ENCODE measurements at places on chromosomes 1 and 21. TPM values are rescaled to one million over a fixed set of nuclear protein-coding genes. Genes with fewer than 3 reads are reported as not detected.
A peak's percentile ranks its signal among the peaks of the same experiment; 100 is the strongest.

DNA sequence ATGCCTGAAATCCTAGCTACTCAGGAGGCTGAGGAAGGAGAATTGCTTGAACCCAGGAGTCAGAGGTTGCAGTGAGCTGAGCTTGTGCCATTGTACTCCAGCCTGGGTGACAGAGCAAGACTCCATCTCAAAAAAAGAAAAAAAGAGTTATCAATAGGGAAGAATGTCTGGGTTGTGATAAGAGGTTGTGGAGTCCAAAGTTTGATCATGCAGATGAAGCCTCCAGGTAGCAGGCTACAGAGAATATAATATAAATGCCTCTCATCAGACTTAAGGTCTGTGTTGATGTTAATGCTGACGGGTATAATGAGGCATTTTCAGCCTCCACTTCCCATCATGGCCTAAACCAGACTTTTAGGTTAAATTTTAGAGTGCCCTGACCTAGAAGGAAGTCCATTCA, 24.6 kb downstream of the TLR5 start:
- no peak overlapping the region for H3K4me3 ChIP-seq
- no peak overlapping the region for H3K27ac ChIP-seq
- H3K36me3 ChIP-seq, result no peaks in the 10 kb centered on the region

DNA sequence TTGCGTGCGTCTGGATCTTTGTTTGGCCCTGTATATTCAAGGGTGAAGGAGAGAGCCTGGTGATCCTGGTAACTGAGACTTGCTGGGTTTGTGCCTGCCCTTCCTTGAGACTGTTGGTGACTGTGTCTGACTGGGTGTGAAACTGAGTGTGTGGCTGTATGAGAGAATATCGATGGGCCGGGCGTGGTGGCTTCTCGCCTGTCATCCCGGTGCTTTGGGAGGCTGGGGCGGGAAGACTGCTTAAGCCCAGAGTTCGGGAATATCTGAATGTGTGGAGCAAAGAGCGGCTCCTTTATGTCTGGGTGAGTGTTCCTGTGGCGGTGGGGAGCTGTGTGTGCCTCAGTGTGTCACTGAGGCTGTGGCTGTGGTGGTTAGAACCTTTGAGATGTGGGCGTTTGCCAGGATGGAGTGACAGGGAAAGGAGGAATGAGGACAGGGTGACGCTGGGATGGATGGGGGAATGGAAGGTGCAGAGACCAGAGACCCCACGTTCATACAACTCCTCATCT, 2.7 kb upstream of the MARCKSL1 start:
- H3K4me1 ChIP-seq, result peaks cover 30% of the 10 kb centered on the region
- DNase-seq, result peak; percentile 54
- no peaks in the 10 kb centered on the region for H3K27me3 ChIP-seq
- H3K4me3 ChIP-seq, result no peak overlapping the region

- peak; percentile 75 for DNase-seq
- H3K4me3 ChIP-seq, result no peak overlapping the region
Observed at GRCh38 chr1:203692565-203693470, 66.2 kb downstream of the ATP2B4 start.

Gene CCDC17
- total RNA-seq, result 9.5 TPM

Gene FAM72C
- total RNA-seq, result not detected

- no peaks in the 10 kb centered on the region for H3K27me3 ChIP-seq
- no peak overlapping the region for H3K27ac ChIP-seq
- peaks cover 11% of the 10 kb centered on the region for H3K4me1 ChIP-seq
- no peak overlapping the region for H3K4me3 ChIP-seq
Observed at GRCh38 chr1:206678490-206678889, 6.2 kb upstream of the MAPKAPK2 start.

Gene C1orf87
- total RNA-seq, result not detected

DNA sequence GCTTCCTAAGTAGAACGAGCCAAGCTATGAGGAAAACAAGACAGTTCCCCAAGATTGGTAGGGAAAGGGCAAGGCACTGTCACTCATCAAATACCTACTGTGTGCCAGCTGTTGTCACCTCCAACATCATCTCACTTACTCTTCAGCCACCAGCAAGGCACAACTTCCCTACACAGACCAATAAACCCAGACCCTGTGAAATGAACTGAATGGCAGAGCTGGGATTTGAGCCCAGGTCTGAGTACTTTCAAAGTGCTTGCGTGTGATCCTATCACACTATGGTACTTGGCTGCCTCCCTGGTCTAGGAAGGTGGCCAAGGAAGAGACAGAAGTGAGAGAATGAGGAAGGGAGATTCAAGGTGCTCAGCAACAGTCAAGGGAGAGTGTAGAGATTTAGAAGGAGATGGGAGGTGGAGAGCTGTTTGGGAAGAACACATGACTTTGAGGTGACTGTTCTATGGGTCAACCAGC, 16.7 kb upstream of the TRIM63 start:
- no peaks in the 10 kb centered on the region for H3K36me3 ChIP-seq
- H3K4me3 ChIP-seq, result no peak overlapping the region
- H3K27ac ChIP-seq, result no peak overlapping the region
- peaks cover 21% of the 10 kb centered on the region for H3K27me3 ChIP-seq

- peak overlapping the region; percentile 95 for H3K4me3 ChIP-seq
- peaks cover 25% of the 10 kb centered on the region for H3K27me3 ChIP-seq
- DNase-seq, result peak; percentile 8
- no peaks in the 10 kb centered on the region for H3K36me3 ChIP-seq
- peaks cover 21% of the 10 kb centered on the region for H3K4me1 ChIP-seq
Observed at GRCh38 chr1:35642471-35642955, 1.2 kb upstream of the PSMB2 start.

- no peak for DNase-seq
- H3K27ac ChIP-seq, result no peak overlapping the region
- H3K27me3 ChIP-seq, result no peaks in the 10 kb centered on the region
- no peaks in the 10 kb centered on the region for H3K4me1 ChIP-seq
Observed at GRCh38 chr1:63603810-63604209, 10.6 kb downstream of the PGM1 start.

DNA sequence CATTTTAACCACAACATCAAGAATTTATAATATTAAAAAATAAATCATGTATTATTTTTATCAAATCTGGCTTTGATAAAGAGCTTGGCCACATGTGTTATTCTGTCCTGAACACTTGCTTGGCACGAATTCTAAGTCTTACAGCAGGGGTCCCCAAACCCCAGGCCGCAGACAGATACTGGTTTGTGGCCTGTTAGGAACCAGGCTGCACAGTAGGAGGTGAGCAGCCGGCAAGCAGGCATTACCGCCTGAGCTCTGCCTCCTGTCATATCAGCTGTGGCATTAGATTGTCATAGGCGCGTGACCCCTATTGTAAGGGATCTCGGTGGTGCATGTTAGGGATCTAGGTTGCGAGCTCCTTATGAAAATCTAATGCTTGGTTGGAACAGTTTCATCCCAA, 127.6 kb upstream of the IVNS1ABP start:
- H3K4me1 ChIP-seq, result no peaks in the 10 kb centered on the region
- H3K27me3 ChIP-seq, result no peaks in the 10 kb centered on the region
- no peaks in the 10 kb centered on the region for H3K36me3 ChIP-seq
- no peak overlapping the region for H3K27ac ChIP-seq
- DNase-seq, result no peak

DNA sequence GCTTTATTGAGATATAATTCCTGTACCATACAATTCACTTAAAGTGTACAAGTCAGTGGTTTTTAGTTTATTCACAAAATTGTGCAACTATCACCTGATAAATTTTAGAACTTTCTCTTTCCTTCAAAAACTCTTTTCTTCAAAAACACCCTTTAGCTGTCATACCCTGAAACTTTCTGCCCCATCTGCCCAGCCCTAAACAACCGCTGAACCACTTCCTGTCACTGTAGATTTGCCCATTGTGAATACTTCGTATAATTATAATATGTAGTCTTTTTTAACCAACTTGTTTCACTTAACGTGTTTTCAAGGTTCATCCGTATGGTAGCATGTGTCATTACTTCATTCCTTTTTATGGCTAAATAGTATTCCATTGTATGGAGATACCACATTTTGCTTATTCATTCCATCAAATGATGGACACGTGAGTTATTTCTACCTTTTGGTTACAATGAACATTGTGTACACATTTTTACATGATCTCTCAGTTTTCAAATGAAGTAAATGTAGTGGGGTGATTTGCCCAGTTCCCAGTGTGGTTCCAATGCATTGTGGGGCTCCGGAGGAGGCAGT, 37.9 kb downstream of the WNT4 start:
- no peak overlapping the region for H3K27ac ChIP-seq
- peaks cover 1% of the 10 kb centered on the region for H3K36me3 ChIP-seq
- no peak overlapping the region for H3K4me3 ChIP-seq
- no peak for DNase-seq

DNA sequence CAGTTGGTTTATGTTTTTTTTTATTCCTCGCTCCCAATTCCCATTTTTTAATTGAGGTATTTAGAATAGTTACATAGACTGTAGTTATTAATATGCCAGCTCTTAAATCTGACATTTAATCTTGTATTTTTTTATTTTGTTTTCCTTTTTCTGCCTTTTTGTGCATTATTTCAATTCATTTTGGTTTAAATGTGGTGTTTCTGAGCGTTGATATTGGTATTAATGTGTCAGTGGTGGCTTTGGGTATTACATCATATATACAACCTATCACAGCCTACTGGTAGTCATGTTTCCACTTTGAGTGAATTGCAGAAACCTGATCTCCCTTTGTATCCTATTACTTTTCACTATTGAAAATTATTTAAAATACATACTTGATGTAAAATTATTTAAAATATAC, 1027.3 kb downstream of the KCNT2 start:
- H3K4me3 ChIP-seq, result no peak overlapping the region
- H3K27ac ChIP-seq, result no peak overlapping the region
- DNase-seq, result no peak
- no peaks in the 10 kb centered on the region for H3K36me3 ChIP-seq
- no peaks in the 10 kb centered on the region for H3K27me3 ChIP-seq

- no peak for DNase-seq
- no peaks in the 10 kb centered on the region for H3K36me3 ChIP-seq
- H3K27me3 ChIP-seq, result peaks cover under 1% of the 10 kb centered on the region
- H3K4me3 ChIP-seq, result no peak overlapping the region
- no peak overlapping the region for H3K27ac ChIP-seq
Observed at GRCh38 chr1:50038237-50038809, 14.6 kb upstream of the AGBL4 start.

DNA sequence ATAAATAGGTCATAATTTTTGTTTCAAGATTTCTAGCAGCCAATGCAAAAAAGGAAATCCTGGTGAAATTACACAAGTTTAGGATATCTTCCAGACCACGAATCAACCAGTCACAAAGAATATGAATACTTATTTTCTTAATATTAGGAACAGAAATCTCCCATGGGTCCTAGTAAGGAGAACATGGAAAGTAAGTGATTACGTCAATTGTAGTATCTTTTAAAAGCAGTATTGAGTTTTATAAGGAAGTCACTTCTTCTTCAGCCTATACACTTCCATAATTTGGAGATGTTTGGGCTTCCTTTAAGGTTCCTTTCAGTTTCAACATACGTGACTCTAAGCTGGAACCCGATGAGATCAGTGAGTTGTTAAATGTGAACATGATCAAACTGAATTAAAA, 534.5 kb downstream of the USP25 start:
- no peaks in the 10 kb centered on the region for H3K27me3 ChIP-seq
- no peak overlapping the region for H3K27ac ChIP-seq
- H3K4me1 ChIP-seq, result no peaks in the 10 kb centered on the region
- no peaks in the 10 kb centered on the region for H3K36me3 ChIP-seq
- DNase-seq, result no peak

Gene GLUL
- total RNA-seq, result 1,104 TPM

GRCh38 chr1:44467566-44467965, 62.5 kb downstream of the RNF220 start:
- no peaks in the 10 kb centered on the region for H3K36me3 ChIP-seq
- no peak overlapping the region for H3K27ac ChIP-seq
- no peaks in the 10 kb centered on the region for H3K4me1 ChIP-seq

- peak; percentile 50 for DNase-seq
- H3K36me3 ChIP-seq, result no peaks in the 10 kb centered on the region
- peak overlapping the region; percentile 28 for H3K4me3 ChIP-seq
- H3K27me3 ChIP-seq, result peaks cover 68% of the 10 kb centered on the region
Observed at GRCh38 chr1:47709019-47709871, 271.4 kb downstream of the FOXD2 start.

Measured in transverse colon (tissue), 4 donors.